Karpas-422 (cell line): ENCODE measurements at places on chromosomes 16 and 17. TPM values are rescaled to one million over a fixed set of nuclear protein-coding genes. Genes with fewer than 3 reads are reported as not detected.
A peak's percentile ranks its signal among the peaks of the same experiment; 100 is the strongest.

- DNase-seq: no peak
These were observed 11.2 kb upstream of the CLEC19A start for GRCh38 chr16:19274165-19274797.

The NPIPA8 gene
- not detected in 2 replicates for total RNA-seq

The TEKT1 gene
- total RNA-seq: not detected in 2 replicates

GRCh38 chr17:68870976-68871375, 84.2 kb downstream of the ABCA8 start:
- no peak for DNase-seq

DNA sequence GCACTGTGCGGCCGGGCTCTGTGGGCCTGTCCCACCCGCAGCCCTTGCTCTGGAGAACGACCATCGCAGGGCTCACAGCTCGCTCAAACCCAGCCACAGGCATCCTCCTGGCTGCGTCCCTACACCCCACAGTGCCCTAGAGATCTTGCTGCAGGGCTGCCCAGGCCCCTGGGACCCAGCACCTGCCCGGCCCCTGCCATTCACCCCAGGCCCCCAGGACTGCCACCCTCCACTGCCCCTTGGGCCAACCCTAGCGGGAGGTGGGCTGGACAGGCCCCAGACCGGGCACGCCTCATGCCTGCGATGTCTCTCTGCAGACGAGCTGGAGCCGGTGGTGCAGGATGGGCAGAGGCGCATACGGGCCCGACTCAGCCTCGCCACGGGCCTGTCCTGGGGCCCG, 56.1 kb upstream of the ZC3H18 start:
- no peak for DNase-seq

GRCh38 chr17:72937707-72938106, 154.8 kb downstream of the SLC39A11 start:
- DNase-seq: no peak

The CMTM2 gene
- total RNA-seq: not detected in 2 replicates

GRCh38 chr16:21277927-21278706, at the start of gene CRYM:
Gene CRYM (minus strand): TSS chr16:21278290. CDS start chr16:21278251, 39 bp downstream.
- peak; percentile 85 for DNase-seq

The ASIC2 gene
- not detected in 2 replicates for total RNA-seq

DNA sequence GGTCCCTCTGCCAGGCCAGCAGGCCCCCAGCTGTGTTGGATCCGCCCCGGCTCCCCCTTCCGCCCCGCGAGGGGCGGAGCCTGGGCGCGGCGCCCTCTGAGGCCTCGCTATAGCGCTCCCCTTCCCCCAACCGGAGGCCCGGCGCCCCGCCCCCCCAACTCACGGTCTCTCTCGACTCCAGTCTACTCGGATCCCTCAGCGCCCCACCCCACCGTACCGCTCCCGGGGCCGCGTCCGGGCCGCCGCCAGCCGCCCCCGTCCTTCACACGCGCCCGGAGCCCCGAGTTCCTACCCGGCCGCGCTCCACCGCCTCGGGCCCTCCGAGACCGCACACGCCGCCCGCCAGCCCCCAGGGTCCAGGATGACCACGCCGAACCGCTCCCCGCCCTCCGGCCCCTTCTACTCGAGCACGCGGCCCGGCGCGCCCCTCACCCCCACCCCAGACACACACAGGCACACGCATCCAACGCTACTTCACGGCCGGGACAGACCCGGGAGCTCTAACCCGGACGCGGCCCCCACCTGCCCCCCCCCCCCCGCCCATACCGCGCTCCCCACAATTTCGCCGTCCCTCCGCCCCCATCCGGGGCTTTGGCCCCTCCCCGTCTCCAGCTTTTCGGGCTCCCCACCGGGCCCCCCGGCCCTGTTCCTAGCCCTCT, 1.4 kb downstream of the PHF23 start:
- peak; percentile 90 for DNase-seq

The PPP1R27 gene
- total RNA-seq: 0.25 TPM in 1 of 2 replicates, not detected in the other

- DNase-seq: no peak
These were observed 188.6 kb downstream of the C16orf78 start for GRCh38 chr16:49562228-49562627.

The NGFR gene
- 0.07 TPM in 1 of 2 replicates, not detected in the other for total RNA-seq

GRCh38 chr16:73768786-73769203, 527.8 kb upstream of the PSMD7 start:
- no peak for DNase-seq

- no peak for DNase-seq
These were observed 54.5 kb upstream of the ANKFN1 start for GRCh38 chr17:56098746-56099145.

- peak; percentile 75 for DNase-seq
These were observed 62.8 kb downstream of the GRB7 start for GRCh38 chr17:39800540-39800939.

DNA sequence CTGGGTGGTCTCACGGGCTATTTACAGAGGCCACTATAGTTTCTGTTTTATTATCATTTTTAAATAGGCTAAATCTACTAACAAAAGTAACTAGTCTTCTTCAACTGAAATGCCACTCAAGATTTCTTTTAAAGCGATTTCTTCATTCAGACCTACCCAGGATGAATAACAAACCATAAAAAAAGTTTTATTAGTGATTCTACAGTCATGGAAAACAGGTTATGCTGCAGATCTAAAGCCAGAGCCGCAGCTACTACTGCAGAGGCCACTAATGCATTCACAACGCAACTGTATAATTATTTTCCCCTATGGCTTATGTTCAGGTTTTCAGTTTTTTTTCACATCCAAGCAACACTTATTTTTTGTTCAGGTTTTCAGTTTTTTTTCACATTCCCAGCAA, 136.2 kb upstream of the AXIN2 start:
- no peak for DNase-seq

- peak; percentile 4 for DNase-seq
These were observed 18.3 kb upstream of the ADCY7 start for GRCh38 chr16:50247906-50248608.

The YBX2 gene
- total RNA-seq: not detected in 2 replicates

The TNP2 gene
- not detected in 2 replicates for total RNA-seq

DNA sequence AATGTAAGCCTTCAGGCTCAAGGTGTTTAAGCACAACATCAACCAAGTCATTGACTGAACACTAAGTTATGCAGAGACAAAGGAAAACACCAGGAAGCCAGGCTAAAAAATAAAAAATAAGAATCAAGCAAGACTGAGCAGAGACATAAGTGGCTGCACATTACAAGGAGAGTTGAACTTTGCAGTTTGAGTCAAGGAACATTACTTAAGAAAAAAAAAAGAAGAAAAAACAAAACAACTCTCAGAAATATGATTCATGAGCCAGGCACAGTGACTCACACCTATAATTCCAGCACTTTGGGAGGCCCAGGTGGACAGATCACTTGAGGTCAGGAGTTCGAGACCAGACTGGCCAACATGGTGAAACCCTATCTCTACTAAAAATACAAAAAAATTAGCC, 168.1 kb downstream of the C16orf95 start:
- DNase-seq: no peak

- no peak for DNase-seq
These were observed 107.7 kb upstream of the TOB1 start for GRCh38 chr17:50973557-50974494.
